ENCODE measurements at places on chromosomes 6 and 20.

DNA sequence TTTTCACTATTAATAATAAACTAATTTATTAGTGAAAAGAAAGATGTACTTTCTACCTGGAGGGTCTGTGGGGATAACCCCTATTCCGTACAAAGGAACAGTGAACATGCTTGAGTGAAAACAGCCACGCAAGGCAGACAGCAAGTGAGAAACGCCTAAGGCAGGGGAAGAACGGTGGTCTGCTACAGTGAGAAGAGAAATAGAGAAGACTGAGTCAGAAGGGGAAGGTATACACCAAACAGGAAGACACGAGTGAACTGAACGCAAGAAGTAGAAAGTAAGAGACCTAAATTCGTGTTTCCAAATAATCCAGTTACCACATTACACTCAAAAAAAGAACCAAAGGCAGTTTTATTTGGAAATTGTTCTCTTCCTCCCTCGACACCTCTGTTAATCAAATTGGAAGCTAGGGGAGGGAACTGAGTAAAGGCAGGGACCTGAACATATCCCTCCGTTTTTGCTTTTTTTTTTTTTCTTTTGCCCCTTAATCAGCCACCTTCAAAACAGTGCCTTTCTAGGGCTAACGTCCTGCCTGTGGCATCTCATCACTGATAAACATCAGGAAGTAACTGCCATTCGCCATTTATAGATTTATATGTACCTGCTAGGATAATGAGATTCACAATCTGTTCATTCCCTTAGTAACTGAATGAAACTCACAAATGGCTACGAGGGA lies 48.9 kb downstream of the ATXN1 start:
- no peak for DNase-seq

DNA sequence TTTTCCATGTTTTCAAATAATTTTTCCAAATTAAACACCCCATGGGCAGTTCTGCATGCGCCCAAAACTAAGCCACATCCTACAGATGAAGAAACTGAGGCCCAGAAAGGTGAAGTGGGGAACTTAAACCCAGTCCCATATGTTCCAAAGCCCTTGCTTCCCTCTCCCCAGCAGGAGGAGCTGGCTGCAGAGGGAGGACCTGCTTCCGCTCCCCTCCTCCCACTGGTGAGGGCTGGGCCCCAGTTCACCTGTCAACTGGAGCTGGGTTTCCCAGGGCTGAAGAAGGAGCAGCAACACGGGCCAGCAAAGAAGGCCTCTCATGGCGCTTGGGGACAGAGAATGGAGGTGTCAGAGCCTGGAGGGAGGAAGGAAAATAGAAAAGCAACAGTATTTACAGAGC lies 1.4 kb upstream of the RBPJL start:
- no peak for DNase-seq

- DNase-seq: no peak
Measured at GRCh38 chr20:2557873-2558580, 21.7 kb downstream of the TMC2 start.

DNA sequence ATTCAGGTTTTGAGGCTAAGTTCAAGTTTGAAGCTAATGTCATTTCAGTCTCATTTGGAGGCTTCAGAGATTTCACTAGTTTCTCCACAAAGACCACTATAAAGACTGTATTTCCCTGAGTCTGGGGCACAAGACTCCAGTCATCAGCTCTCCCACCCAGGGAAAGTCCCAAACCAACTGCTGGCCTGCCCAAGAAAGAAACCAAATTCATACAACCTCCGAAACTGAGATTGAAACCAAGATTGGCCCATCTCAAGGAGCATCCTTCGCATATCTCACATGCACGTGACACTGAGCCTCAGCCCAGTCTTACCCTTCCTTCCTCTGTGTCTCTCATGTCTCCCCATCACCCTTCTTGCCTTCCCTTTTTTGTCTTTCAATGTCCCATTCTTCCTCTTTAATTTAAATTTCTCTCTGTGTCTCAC lies 3.5 kb upstream of the LTA start:
- no peak for DNase-seq

GRCh38 chr6:49855221-49855620 lies 11.1 kb downstream of the CRISP1 start:
- no peak for DNase-seq

DNA sequence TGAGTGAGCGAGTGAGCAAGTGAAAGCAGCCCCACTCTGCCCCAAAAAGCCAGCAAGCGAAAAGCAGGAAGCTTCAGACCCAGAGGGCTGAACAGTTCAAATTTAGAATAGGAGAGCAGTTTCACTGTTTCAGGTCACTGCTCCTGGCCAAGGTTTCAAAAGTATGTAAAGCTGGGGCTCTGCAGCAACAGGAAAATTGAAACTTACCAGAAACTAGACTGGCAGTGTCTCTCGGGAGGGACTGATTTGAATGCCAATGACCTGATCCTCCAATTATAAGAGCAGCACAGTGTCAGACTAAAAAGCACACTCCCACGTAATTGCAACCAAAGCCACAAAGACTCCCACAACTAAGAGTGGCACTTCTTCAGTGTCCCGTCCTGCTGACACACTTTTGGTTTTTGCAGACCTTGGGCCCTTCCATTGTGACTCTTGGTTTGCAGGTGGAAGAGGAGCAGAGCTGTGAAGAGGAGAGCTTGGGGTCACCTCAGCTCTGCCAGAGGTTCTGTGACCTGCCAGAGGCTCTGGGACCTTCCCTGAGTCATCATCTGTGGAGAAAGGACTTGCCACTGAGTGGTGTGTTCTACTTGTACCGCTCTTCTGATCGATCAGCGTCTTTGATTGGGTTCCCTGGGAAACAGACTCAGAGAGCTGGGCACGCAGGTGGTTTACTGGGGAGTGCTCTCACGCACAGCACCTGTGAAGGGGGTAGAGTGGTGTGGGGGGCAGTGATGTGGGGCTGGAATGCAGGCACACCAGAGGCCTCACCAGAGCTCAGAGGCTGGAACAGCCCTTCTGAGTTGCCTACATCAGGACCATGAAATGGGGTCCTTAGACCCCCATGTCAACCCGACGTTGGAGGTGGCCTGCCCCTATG lies 52.7 kb upstream of the PTGIS start:
- no peak for DNase-seq

DNA sequence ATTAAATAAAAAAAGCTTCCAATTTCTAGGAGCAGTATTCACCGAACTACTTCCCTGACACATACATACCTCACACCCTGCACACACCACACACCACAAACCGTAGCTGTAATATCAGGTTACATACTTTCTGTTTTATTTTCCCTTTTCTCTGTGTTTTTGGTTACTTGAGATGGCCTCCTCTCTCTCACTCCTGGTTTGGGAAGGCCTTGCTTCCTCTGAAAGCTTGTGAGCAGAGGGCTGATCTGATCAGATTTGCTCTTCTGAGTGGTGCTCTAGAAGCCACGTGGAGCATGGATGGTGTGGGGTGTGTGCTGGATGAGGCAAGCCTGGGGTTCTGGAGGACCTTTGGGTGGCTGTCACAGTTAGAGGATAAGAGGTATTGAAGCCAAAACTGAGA lies 20.9 kb downstream of the UTRN start:
- DNase-seq: no peak

- DNase-seq: peak; percentile 40
Measured at GRCh38 chr6:16438718-16439591, 200.6 kb downstream of the GMPR start.

DNA sequence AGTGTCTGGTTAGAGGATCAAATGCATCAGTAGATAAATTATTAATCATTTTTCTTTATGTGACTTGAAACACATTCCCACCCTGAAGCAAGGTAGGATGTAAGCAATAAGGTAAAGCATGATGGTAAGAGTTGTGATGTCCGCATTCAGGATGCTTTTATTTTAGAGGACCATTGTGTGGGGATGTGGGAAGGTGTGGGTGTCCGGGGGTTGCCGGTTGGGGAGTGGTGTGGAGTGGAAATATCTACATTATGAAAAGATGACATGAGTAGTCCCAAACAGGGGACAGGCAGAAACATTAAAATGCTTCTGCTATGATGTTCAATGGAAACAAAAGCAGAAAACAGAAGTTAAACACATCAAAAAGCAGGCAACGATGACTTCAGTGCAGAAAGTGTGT lies 215.4 kb downstream of the HIVEP2 start:
- no peak for DNase-seq

GRCh38 chr6:156657296-156657695 lies 119.9 kb upstream of the ARID1B start:
- DNase-seq: no peak

DNA sequence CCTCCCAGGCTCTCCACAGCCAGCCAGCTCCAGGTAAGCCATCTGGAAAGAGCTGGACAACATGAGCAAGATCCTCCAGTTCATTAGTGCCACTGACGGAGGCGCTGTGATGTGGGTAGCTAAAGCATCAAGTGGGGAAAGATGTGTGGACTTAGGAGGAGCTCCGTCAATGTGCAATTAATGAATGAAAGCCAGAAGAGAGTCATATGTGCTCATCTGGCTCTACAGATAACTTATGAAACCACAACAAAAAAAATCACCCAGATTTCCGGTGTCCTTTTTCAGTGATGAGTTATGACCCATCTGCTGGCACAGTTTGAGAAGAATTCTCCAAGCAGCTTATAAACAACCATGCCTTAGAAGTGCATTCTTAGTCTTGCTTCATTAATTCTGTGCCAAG lies 311.7 kb upstream of the PLCB4 start:
- DNase-seq: peak; percentile 49

- DNase-seq: no peak
Measured at GRCh38 chr20:44319839-44320422, 8.9 kb upstream of the FITM2 start.

DNA sequence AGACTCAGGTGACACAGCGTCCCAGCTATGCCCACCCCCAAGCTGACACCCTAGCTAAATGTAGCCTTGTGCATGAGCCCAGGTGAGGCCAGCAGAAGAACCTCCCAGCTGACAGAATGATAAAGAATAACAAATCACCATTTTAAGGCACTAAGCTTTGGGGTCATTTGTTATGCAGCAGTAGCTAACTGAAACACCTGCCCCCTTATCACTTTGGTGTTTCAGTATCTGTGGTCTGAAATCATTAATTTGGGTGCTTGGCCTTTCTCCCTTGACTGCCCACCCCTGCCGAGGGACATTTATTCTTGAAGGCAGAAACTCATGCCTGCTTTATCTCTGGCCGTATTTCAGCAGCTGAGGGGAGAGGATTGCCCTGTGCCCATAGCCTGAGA lies 30.0 kb downstream of the DACT2 start:
- DNase-seq: no peak

GRCh38 chr6:15305909-15306308 lies 60.0 kb downstream of the JARID2 start:
- no peak for DNase-seq

DNA sequence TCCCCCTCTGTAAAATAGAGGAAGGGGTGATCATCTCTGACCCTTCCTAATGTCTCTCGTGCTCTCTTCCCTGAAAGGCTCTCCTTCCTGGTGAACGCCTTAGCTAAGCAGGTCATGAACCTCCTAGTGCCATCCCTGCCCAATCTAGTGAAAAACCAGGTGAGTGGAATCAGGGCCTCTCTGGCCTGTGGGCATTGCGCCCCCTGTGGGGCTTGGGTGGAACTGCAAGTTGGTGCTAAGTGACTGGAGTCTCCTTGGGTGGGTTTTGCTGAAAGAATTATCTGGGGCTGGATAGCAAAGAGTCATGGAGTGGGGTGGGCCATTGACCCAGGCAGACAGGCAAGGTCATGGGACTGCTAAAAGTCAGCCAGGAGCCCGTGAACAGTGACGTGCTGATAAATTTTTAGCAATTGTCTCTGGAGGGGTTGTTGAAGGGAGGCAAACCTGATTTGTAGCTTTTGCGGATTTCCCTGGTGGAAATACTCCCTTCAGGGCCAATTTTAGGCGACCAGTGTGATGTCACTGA lies 8.9 kb downstream of the BPIFB1 start:
- peak; percentile 51 for DNase-seq

DNA sequence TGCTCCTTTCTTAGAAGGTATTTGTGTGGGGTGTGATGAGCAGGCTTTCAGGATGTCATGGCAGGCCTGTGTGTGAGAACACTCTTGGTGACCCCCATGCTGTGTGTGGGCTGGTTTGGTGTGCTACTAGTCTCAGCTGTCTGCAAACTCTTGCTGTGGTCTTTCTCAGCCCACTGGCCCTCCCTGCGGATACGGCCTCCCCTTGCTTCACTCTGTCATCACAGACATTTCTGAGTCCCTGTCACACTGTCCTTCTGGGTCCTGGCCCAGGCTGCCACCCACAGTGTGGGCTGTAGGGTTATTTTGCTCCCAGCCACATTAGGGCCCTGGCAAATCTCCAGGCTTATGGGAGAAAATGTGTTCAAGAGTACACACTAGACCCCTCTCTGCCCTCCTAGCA lies 39.0 kb upstream of the ARMC2 start:
- no peak for DNase-seq

DNA sequence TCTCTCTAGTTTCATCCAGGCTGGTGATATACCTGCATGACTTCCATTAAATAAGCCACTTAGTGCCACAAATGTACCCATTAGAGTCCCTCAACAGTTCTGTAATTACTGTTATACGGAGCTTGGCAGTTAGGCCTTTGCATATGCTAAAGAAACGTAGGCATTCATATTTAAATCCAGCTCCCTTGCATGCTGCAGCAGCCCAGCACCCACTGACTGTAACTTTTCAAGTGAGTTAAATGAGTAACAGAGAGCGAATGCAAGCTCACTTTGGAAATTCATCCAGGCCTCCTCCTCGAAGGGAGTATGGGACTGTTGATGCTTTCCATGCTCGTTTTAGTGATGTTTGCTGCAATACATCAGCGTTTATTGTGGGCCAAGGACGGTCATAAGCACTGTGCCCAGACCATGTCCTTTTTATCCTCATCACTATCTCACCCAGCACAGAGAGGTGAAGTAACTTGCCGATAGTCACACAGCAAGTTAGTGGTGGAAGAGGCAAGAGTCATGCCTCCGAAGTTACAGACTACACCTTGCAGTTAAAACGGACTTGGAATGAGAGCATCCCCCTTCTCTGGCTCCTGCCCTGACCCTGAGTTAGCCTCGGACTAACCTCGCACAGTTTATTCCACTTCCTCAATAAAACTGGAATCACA lies 179.4 kb upstream of the PDE10A start:
- no peak for DNase-seq

- no peak for DNase-seq
Measured at GRCh38 chr6:163600781-163601180, 186.3 kb downstream of the QKI start.

GRCh38 chr6:154513601-154514320 lies 3.3 kb upstream of the CNKSR3 start:
- DNase-seq: no peak

- DNase-seq: no peak
Measured at GRCh38 chr6:47144306-47144705, 102.2 kb upstream of the ADGRF1 start.
